ENCODE measurements at places on chromosomes 4 and X. TPM values are rescaled to one million over a fixed set of nuclear protein-coding genes. Genes with fewer than 3 reads are reported as not detected.

The PRDM5 gene
- total RNA-seq = 14.4 TPM

The MUC7 gene
- not detected for total RNA-seq

The CWH43 gene
- total RNA-seq = 0.66 TPM

The TMEM150C gene
- total RNA-seq = 52.1 TPM

The MTTP gene
- total RNA-seq = not detected

The SOWAHB gene
- total RNA-seq = 2.9 TPM

The TMEM156 gene
- 1.0 TPM for total RNA-seq

Measured in breast epithelium (tissue), 4 donors.